Stimulated activated CD8-positive, alpha-beta memory T cell treated with anti-CD3 and anti-CD28 coated beads, Interleukin-4, amount 100 ng/mL, for 24 hours (primary cell): ENCODE measurements at places on chromosomes 7 and 10.

- no peak for DNase-seq
Measured at GRCh38 chr7:29281782-29282541, 87.4 kb downstream of the CHN2 start.

GRCh38 chr10:62692085-62692484 lies 112.4 kb upstream of the ADO start:
- no peak for DNase-seq

DNA sequence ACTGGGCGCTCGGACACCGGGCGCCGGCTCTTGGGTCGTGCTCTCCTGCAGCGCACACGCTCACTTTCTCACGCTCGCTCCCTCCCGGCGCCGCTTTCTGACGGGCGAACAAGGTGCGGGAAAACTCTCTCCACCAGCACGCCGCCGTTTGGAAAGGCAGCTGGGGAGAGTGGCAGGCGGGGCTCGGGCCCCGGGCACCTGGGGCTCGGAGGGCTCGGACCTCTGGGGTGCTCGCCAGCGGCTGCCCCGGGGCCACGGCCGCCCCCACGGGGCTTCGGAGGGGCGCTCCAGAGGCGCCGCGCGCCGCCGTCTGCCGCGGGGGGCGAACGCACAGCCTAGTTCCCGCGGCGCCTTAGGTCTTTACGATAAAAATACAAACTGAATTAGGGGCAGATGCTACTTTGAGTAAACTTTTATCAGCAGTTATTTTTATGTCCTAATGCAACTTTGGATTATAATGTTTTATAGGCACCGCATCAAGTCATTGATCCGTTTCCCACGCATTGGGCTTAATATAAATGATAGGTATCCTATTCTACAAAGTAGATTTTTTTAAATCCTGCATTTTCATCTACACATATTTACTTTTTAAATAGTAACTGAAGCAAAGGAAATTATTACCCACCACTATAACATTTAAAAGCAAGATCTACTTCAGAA lies 535 bp upstream of the EPC1 start:
- no peak for DNase-seq

- no peak for DNase-seq
Measured at GRCh38 chr10:128221807-128222206, 95.6 kb upstream of the MKI67 start.

DNA sequence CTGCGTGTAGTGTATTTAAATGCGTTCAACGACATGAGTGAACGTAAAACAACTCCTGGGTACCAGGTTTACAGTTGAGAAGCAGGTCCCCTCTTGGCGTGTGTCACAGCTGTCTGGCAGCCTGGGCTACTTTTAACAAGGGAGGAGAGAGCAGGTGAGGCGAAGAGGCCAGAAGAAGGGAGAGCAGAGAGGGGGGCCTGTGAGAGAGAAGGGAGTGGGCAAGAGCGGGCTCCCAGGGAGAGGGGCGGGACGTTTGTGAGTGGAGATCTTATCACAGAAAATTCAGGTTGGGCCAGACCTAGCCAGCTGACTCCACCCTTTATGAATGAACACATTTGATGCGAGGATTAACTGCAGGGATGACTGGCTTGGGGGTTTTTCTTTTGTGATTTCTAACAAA lies 154.0 kb downstream of the CAMK1D start:
- no peak for DNase-seq

DNA sequence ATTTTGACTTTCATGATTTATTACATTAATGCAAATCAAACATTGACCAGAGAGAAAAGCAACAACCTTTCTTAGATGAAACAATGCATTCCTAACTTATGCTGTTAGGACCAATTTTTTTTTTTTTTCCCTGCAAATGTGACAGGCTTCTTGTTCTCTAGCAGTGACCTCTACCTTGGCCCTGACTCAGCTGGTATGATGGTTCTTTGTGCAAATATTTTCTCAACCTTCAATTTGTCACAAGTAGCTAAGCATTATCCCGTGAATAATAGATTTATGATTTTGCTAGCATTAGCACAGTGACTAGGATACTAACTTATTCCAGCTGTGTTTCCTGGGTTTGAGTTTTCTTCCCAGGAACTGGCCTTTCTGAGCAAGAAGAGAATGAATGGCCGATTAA lies 64.9 kb downstream of the PPP1R9A start:
- no peak for DNase-seq

DNA sequence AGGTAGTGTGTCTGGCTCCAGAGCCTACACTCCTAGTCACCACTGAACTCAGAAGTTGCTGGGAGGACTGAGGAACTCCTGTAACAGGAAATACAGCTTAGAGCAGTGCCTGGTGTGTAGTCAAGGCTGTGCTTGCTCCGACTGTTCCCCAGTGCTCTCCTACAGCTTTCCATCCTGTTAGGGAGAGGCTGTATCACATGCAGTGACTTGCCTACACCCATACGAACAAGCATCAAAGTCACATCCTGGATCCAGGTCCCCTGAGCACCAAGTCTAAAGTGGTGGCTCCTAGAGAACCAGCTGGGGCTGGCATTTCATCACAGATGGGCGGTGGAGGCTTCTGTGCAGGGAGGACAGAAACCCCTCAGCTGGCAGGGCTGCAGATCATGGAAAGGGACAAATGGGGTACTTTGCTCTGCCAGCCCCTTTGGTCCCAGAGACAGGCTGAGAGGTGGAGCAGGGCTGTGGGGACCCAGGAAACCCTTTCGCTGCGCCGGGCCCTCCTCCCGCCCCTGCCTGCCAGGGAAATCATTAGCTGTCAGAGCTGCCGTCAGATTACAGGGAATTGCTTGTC lies 7.7 kb downstream of the ASB10 start:
- DNase-seq = no peak

- DNase-seq = no peak
Measured at GRCh38 chr7:113289140-113289740, 170.9 kb upstream of the SMIM30 start.

DNA sequence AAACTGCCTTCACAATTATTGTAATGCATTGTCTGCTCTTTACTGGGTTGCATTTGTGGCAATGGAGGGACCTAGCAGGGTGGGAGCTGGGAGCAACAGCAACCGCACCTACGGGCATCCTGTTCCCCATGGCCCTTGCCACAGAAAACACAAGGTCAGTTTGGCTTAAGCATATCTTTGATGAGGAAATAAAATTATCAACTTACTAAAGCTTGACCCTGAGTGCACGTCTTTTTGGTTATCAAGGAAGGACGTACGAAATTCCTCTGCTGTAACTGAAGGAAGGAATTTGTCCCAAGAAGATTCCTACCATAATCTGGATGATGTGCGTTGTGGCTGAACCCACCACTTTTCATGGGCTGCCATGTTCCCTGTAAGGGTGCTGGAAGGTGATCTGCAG lies 19.9 kb upstream of the PTPRN2 start:
- no peak for DNase-seq

DNA sequence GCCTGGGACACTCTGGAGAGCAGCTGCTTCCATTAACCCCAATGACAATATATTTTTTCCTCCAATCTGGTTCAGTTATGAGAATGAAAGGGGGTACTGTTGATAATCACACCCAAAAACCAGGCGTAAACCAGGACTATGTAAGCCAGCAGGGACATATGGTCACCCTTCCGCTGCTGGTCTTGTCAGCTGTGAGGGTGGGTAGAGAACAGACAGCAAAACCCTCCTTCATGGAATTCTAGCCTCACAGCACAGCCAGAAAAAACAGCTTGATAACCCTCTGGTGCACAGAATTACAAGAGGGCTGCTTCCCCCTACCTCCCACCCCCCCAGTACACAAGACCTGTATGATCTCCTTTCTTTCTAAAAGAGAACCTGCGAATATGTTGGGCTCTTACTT lies 368.8 kb upstream of the ZMIZ1 start:
- DNase-seq = no peak

- no peak for DNase-seq
Measured at GRCh38 chr10:51698473-51699063, 827 bp downstream of the CSTF2T start.

DNA sequence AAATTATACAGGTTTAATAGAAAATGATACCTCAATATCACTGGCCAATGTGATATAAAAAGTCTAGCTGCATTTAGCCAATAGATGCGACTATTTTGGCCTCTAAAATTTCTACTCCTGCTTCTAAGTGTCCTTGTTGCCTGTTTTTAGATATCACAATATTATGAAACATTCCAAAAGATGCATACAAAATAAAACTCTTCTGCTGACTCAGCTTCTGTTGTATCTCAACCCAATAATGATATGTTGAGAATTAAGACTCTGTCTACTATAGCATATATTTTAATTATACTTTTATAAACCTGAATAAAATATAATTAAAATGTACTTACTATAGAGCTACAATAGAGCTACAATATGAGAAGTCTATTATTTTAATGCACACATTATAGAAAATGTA lies 661.0 kb upstream of the TEX47 start:
- DNase-seq = no peak

DNA sequence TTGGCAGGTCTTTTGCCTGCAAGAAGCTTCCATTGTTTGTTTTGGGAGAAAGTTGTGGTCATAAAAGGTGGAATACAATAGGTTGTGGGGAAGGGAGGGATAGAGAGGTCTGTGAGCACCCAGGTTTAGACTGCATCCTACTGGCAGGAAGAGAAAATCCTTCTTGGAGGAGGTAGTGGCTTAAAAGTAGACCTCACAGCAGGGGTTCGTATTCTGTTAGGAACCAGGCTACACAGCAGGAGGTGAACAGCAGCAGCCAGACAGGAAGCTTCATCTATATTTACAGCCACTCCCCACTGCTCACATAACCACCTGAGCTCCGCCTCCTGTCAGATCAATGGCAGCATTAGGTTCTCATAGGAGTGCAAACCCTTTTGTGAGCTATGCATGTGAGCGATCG lies 245.3 kb downstream of the NSUN6 start:
- DNase-seq = no peak

DNA sequence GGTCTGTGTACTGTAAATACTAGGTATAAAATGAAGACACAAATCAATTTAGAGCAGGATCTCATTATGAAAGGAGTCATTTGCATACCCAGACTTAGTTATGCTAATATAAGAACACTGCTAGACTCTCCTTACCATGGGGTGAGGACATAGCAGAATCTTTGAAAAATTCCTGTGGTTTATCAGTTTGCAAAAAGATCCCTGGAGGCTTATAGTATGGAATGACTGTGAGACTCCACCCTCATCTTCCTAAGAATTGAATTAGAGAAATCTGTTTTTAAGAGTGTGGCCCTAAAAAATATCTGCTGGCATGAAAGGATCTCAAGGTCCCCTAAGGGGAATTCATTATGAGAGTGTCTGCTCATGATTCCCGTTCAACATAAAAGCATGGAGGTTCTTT lies 63.2 kb downstream of the WNT2 start:
- DNase-seq = no peak

GRCh38 chr10:102752266-102752930 lies 8.7 kb downstream of the WBP1L start:
- no peak for DNase-seq

DNA sequence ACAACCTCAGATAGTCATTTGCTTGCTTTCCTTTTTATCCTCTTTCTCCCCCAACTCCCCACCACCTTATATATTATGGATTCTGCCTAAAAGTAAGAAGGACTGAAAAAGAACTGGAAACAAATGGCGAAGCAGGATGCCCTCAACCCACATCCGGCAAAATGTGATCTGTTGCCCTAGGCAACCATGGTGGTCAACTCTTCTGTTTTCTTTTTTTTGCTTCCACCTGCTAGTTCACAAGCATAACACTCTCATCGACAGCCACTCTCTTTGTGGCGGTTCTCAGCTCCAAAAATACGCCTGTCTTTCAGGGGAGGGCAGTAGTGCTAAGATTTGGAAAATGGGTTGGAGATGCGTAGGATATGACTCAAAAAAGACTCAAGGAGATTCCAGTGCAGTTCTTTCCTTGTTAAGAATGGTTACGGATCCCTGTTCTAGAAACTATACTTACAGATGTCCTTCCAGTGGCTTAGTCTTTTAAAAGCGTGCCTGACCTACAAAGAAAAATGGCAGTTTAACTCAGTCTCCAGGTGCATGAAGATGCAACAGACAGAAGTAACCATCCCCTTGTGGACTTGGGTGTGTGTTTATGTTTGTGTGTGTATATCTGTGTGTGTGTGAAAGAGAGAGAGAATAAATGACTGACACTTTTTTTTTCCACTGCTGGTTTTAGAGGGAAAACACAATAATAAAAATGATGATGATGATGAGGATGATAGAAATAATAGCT lies 10.7 kb downstream of the APBB1IP start:
- DNase-seq = peak; percentile 45

DNA sequence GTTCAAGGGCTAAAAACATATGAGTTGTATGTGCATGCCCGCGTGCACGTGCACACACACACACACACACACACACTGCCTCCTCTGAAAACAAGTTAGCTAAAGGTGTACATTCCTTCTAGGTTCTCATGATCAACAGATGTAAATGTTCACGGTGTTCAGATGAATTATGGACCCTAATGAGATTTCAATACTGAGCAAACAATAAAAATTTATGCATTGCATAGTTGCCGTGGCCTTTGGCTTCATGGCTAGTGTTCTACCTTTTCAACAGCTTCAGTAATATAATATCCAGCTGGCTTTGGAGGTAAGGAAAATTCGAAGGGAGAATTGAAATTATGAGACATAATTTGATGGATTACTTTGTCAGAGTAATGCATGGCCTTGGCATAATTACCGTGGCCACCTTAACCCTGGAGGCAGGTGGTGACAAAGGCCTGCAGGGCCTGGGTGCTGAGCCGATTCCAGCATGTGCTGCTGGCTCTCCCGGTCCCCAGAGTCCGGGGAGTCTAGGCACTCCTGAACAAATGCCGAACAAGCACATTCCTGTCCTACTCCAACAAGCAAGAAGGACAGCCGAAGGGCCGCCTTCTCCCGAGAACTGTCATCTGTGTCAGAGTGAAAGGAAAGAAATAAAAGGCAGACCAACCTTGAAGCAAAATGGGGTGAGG lies 166.6 kb upstream of the TCF7L2 start:
- DNase-seq = no peak

DNA sequence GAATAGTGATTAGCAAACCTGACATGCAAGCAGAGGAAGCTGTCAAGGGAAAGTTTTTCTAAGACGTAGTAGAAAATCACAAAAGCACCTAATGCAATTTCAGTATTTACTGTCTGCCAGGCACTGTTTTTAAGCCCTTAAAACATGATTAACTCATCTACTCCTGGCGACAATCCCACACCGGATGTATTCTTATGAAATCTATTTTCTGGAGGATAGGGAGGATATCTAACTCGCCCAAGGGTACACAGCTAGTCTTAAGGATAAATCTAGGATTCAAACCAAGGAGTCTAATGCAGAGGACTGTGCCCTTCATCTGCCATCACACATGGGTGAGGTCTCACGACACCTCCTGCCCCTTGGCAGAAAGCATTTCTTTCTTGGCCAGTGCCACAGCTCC lies 47.8 kb upstream of the FIGNL1 start:
- no peak for DNase-seq

- peak; percentile 74 for DNase-seq
Measured at GRCh38 chr7:100691676-100692577, 2.1 kb downstream of the GIGYF1 start.

- DNase-seq = no peak
Measured at GRCh38 chr7:96674565-96674964, 35.1 kb downstream of the SEM1 start.
